NCI-H2081 (cell line): ENCODE measurements at places on chromosomes 6 and 20.

- DNase-seq = no peak
Observed at GRCh38 chr6:45998524-45998923, 17.1 kb downstream of the CLIC5 start.

DNA sequence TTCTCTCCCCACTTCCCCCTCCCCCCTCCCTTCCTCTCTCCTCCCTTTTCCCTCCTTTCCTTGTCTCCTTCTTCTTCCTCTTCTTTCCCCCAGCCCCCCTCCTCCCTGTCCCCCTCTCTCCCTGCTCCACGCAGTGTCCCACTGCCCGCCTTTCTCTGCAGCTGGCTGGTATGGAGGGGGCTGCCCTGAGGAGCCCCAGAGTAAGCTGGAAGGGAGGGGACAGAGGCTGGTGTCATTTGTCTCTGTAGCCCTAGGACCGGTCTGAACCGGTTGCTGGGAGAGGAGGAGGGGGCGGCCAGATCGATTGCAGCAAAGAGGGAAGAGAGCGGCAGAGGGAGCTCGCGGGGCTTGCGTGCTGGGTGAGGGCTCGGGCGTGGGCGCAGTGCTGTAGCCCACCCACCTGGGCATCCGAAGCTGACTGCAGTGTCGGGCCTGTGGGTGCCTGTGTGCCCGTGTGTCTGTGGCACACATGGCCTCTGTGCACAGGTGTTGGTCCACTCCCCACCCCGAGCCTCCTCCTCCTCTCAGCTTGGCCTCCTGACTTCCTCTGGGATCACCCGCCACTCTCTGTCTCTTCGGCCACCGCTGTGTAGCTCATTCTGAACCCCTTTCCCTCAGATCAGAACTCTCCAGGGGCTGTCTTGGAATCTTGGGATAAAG is 50.6 kb downstream of the SRC start:
- no peak for DNase-seq

- peak; percentile 25 for DNase-seq
Observed at GRCh38 chr6:125974214-125974866, 12.0 kb upstream of the TRMT11 start.

DNA sequence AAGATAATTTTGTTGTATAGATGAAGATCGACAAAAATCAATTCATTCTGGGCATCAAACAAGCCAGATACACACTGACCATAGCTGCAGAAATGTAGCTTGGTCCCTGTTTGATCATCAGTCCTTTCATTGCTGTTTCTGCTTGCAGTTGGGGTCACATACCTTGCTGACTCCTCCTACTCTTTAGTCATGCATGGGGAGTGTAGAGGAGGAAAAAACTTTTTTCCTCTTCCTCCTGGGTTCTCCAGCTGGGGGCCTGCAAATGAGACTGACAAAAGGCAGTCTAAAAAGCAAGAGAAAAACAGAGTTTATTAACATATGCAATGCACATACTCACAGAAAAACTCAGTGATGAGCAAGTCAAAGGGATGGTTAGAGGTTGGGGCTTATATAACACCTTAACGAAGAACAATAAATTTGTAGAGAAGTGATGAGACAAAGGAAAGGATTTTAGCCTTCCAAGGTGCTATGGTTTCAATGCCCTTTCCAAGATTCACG is 105.8 kb downstream of the QRSL1 start:
- DNase-seq = no peak

- no peak for DNase-seq
Observed at GRCh38 chr6:142045380-142046278, 87.1 kb upstream of the GJE1 start.

DNA sequence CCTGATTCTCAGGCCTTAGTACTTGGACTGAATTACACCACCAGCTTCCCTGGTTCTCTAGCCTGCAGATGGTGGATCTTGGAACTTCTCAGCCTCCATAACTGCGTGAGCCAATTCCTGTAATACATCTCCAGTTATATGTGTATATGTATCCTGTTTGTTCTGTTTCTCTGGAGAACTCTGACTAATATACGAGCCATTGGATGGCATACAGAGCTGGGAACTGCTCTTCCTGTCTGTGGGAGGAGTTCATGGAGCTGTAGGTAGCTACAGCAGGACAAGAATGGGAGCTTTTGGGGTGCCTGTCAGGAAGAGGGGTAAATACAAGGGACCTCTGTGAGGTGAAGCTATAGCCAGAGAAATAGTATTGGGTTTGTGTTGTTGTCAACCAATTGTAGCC is 41.2 kb downstream of the TMEM14A start:
- DNase-seq = no peak

DNA sequence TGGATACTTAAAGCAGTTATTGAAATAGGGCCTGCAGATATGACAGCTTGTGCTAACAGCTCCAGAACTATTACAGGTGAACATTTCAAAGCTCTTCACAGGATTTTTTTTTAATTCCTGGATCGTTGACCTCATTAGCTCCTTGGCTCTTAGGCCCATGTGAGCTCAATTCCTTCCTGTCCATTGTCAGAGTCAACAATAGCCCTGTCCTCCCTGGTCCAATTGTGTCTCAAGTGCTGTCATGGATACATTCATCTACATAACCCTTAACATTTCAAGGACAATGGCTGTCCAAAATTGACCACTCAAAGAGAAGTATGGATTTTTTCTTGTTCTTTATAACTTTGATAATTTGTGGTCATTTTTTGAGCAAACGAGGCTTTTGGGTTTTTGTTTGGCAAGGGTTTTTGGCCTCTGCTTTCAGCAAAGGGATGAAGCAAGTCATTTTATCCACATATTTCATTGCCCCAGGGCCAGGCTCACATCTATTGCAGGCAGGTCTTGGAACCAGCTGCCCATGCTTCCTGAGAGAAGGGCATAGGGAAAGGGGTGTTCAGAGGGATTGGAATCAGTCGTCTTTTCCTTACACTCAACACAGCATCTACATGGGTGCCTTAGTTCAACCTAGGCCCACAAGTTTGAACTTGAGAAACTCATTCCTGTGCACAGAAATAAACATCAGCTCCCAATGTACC is 282.1 kb downstream of the TPBG start:
- DNase-seq = peak; percentile 1

- no peak for DNase-seq
Observed at GRCh38 chr6:31416394-31417014, 13.1 kb downstream of the MICA start.

DNA sequence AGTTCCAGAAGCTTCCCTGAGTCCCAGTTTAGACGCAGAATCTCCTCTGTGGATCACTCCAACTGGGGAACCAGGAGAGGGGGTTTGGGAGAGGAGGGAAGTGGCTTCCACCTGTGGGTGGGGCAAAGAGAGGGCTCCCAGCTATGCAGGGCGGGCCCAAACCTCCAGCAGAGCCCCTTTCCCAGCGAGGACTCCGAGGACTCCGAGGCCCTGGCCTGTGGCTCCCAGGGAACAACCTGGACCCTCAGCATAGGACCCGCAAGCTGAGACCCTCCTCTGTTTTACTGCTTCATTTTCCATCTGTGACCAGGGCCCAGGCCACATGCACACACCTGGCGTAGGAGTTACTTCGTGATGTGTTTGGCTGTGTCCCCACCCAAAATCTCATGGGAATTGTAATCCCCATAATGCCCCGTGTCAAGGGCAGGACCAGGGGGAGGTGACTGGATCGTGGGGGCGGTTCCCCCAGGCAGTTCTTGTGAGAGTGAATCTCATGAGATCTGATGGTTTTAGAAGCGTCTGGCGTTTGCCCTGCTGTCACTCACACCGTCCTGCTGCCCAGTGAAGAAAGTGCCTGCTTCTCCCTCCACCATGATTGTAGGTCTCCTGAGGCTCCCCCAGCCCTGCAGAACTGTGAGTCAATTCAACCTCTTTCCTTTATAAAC is 27.9 kb downstream of the NTSR1 start:
- no peak for DNase-seq

- no peak for DNase-seq
Observed at GRCh38 chr6:55632953-55633352, 54.0 kb upstream of the HMGCLL1 start.

DNA sequence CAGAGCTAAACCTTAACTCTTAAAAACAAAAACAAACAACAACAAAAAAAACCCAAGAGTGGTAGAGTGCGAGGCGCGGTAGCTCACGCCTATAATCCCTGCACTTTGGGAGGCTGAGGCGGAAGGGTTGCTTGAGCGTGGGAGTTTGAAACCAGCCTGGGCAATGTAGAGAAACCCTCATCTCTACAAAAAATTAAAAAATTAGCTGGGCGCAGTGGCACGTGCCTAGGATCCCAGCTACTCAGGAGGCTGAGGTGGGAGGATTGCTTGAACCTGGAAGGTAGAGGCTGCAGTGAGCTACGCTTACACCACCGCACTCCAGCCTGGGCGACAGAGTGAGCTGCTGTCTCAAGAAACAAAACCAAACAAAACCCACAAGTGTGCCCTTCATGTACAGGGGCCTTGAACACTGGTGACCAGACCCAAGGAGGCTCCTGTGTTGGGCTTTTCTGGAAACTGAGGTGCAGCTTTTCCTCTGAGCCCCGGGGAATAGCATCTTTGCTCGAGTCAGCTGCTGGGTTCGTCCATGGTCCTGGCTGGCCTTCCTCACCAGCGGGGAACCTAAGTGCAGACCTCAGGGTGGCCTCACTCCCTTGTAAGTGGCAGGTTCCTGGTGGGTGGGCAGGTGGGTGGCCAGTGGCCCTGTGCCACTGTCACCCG is 39.9 kb downstream of the PYGB start:
- no peak for DNase-seq

DNA sequence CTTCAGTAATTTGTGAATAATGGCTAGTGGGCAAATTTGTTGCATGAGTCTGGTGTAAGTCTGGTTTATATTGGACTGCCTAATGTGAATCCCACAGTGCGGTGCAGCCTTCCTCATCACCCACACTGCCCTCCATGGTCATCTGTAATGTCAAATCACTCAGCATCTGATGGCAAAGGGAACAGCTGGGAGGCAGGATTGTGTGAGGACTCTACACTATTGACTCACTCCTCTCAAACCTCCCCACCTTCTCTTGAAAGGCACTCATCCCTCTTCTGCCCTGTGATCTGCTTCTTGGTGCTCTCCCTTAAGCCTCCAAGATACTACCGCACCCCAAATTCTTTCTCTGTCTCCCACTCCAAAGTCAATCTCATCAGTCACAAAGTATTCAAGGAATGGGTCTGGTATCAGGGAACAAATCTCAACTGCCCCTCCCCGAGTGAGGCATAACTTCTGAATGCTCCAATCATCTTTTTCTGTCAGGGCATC is 146.0 kb upstream of the BEND6 start:
- DNase-seq = peak; percentile 9

DNA sequence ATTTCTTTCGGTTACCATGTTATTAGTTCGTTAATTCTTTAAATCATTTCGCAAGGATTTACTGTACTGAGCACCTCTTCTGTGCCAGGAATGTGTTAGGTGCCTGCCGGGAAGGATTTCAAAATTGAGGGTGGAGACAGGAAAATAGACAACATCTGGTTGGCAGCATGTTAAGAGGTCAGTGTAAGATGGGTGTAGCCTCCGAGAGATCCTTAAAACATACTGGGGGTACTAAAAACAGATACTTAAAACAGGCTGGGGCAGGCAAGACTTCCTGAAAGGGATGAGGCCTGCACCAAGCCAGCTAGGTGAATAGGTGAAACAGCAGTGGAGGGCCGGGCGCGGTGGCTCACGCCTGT is 178.0 kb upstream of the SGK1 start:
- DNase-seq = no peak

DNA sequence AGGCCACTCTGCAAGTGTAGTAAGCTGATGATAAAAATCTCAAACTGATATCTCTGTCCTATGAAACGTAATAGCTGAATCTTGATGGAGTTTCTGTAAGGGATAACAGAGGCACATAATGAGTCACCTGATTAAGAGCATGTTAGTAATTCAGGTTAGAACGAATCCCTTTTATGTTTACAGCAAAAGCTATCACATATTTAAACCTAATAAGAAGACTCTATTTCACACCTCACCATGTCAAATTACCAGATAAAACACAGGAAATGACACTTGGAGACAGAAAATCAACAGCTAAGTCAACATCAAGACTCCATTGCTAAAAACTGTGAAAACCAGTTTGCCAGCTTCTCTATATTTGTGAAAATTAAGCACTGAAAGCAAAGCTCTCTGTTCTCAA is 11.8 kb downstream of the CST7 start:
- DNase-seq = peak; percentile 8

DNA sequence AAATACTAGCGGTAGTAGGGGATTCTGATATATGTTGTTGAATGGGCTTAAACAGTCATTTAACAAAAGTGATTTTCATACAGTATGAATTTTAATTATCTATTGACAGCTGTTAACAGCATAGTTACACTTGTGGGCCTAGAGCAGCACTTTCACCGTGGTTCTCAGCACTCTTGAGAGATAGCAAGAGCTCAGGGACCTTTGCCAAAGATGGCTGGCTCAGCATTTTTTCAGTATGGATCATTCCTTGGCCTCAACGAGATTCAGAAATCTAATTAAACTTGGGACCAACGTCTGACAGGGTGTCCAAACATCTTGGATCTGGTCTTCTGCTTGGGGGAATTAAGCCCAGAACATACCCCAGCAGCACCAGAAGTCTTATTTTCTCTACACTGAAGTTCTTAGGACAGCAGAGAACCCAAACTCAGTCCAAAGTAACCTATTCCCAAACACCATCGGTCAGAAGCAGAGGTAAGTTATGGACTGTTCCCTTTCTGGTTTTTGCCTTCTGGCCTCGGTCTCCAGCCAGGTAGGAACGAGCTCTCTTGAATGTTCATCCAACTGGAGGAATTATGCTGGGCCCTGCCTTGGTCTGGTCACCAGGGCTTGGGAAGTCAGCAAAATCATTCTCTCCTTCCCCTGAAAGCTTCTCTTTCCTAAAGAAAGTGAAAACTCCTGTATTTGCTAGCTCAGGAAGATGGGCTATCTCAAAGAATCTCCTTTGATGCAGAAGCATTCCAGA is 25.7 kb downstream of the PRPH2 start:
- no peak for DNase-seq

DNA sequence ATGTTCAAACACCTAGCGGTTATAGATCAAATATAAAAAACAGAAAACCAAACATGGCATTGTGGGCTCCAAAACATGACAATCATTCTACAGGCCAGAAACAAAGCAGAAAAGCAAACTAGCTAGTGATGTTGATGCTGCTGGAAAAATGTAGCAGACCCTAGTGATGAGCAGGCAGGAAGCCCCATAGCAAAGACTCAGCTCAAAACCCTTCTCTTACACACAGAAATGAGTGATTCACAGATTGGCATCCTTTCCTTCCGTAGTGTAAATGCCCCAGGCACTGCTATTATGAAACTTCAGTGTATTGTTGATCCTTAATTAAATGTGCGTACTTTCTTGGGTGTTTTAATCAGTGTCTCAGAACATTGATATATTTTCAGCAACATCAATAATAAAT is 425.1 kb downstream of the UTRN start:
- DNase-seq = no peak

GRCh38 chr6:162100096-162100495 is 627.5 kb downstream of the PRKN start:
- no peak for DNase-seq

- peak; percentile 76 for DNase-seq
Observed at GRCh38 chr6:34953061-34954025, 64.3 kb downstream of the ANKS1A start.

DNA sequence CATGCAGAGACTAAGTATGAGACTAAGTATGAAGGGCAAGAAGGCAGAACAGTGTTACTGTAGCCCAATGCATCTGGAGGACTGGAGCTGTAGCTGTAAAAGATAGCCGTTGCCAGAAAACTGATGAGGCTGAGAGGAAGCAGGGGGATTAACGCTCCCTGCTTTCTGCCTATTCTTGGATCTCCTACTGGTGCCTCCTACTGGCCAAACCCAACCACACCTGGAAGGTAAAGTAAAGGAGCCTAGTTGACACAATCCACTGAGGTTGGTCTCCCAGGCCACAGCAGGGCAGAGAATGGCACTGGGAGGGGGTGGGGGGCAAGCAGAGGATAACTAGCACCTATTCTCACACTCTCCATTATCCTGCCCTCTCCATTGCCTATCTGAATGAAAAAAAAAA is 105.0 kb upstream of the MRPS10 start:
- no peak for DNase-seq
